ENCODE measurements at places on chromosomes 7 and 10.
A peak's percentile ranks its signal among the peaks of the same experiment; 100 is the strongest.

- no peak for DNase-seq
Observed at GRCh38 chr10:125691160-125691981, 8.4 kb upstream of the TEX36 start.

DNA sequence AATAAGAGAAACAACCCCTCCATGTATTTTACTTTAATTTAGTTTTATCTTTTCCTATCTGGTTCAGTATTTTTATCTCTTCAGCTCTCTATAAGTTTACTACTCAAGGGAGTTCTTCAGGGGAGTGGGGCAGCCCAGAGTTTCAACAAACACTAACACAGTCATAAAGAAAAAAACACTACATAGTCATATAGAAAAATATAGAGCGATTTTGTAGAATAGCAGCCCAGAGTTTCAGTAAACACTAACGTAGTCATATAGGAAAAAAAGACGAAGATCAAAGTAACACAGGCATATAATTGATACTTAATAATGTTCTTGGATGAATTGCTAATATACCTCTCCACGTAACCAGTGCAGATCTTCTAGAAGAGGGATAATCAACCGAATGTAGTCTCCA, 54.7 kb downstream of the PON1 start:
- DNase-seq: no peak

DNA sequence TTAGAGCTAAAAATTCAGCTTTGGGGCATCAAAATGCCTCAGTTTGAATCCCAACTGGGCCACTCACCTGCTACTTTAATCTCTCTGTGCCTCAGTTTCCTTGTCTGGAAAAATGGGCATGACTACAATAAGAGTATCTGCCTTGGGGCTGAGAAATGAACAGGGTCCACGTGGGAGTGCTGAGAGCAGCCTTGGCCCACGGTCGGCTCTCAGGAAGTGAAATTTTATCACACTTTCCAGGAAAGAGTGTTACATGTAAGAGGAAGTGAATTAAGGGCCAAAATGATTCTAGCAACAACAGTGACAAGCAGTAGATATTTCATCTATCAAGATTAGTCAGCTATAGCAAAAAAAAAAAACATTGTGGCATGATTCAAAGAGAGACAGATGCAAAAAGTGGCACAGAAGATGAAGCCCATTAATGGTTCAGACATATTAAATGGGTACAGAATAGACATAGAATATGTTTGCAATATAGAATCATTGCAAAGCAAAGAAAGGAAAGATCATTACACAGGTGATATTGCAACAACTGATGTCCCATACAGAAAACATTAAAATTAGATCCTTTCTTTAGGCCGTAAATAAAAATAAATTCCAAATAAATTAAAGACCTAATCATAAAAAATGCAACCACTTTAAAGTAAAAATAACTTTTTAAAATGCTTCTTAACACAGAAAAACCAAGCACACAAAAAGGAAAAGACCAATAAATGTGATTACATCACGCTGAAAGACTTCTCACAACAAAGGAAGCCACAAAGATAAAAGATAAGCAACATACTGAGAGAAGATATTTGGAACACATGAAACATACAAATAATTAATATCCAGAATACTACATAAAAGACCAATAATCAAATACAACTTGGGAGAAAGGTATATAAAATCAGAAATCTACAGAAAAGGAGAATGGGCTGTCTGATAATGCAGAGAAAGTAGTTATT, 4.3 kb downstream of the TMEM273 start:
- DNase-seq: no peak

DNA sequence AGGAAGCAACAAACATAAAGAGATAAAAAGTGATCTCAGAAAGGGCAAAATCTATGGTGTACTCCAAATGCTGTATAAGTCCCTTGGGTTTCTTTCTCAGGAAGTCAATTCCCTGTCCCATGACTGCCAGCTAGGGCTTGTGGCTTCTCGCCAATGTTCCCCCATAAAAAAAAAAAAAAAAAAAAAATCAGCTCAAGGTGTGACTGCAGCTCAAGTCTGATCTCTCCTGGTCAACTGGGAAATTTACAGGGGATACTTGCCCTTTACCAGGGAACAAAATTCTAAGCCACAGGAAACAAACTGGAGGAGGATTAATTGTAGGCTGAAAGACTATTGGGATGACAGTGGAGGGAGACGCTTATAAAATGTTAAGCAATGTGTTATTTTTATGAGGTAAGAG, 76.0 kb downstream of the PCGF5 start:
- DNase-seq: no peak

DNA sequence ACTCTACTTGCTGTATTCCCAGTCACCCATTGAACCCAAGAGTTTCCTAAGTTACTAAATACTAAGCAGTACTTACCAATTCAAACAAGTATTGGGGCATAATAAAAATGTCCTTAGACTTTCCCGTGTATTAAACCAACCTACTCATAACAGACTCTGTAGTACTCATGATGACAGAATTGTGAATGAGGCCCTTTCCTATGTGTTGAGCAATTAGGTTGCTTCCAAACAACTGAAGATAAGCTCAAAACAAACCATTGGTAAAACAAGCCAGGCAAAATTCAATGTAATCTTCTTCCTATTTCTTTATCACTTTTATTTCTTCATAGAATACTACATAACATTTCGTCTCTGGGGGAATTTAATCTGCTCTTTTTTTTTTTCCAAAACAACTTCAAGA, 106.5 kb upstream of the ANK3 start:
- DNase-seq: no peak

DNA sequence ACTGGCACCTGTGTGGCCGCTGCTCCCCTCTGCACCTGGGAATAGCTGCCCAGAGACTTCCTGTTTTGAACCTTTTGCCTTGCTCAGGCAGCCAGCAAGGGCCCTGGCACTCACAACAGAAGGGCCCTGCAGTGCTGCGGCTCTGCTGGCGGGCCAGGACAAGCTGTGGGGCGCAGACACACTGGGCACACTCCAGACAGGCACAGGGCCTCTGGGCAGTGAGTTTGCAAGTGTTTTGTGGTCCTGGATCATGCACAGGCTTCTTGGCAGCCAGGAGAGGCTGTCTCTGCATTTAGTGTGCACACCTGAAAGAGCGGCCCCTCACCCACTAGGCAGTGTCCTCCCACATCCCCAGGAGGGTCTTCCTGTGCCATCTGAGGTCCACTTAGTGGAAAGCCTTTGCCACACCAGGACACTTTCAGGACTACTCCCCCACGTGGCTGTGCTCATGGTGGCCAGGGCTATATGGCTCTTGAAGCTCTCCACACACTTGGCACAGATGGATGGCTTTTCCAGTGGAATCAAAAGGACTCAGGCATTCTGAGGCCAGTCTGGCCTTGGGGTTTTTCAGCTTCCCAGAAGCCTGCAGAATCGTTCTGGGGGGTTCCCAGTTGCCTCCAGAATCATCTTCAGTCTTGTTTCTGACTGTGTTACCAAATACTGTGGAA, 5.0 kb upstream of the ATP6V0E2 start:
- DNase-seq: no peak

DNA sequence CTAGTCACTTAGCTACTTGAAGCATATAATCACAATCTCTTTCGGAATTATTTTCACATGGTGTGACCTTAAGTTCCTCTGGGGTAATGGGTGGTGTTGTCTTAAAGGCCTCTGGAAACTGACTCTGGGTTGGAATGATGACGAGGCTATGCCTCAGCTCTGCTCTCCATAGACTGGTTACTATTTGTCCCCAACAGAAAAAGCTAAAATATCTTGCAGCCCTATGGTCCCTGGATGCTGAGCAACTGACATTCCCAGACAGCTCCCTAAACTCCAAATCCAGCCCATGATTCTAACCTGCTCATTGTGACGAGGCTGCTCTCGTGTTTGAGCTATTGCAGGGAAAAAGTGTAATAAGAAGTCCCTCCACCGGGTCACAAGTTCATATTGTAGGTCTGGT, 51.6 kb downstream of the HBP1 start:
- DNase-seq: no peak

GRCh38 chr10:64880546-64880945, 1359.3 kb downstream of the REEP3 start:
- DNase-seq: no peak

GRCh38 chr10:70761727-70762350, 23.3 kb downstream of the TBATA start:
- no peak for DNase-seq

DNA sequence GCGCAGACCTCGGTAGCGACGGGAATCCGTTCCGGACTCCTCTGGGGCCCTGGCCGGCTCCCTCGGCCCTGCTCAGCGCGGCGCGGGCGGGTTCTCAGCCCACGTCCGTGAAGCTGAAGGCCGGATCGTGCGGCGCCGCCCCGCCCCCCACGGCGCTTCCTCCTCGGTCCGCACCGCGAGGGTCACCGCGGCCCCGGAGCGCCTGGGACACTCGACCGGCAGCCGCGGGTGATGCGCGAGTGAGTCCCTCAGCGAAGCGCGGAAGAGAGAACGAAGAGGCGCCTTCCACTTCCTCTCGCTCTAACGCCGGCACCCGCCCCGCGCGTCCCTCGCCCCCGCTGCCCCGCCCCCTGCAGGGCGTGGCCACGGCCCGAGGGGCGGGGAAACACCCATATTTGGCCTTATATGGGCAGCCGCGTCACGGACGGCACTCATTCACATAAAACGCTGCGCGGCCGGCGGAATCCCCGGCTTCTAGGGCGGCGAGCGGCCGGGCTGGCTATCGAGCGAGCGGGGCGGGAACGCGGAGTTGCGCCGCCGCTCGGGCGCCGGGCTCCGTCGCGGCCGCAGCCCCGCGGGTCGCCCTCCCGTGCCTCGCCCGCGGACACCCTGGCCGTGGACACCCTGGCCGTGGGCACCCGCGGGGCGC, at the start of gene DUSP5:
DUSP5 (plus strand) TSS at position 470 of the 649 bp plus-strand sequence. CDS start 215 bp downstream, outside the sequence.
- DNase-seq: peak; percentile 97

DNA sequence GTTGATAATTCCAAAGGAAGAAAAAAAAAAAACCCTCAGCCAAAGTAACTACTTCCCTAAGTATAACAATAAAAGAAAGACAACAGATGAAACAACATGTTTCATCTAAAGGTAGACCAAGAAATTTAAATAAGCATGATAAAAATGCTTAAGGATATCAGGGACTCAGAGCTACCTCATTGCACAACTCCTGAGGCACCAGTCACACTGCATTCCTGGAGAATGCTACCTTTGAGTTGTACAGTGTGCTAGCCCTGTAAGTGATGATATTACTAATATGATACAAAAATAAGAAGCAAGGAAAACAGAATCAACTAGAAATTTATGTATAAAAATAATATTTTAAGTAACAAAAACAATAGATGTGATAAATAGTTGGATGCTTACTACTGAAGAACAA, 29.5 kb upstream of the C7orf33 start:
- DNase-seq: no peak

GRCh38 chr7:16803881-16804673, 722 bp downstream of the AGR2 start:
- DNase-seq: no peak

GRCh38 chr10:34017281-34017680, 682.8 kb upstream of the NRP1 start:
- DNase-seq: no peak

- no peak for DNase-seq
Observed at GRCh38 chr7:75536940-75537538, 44.9 kb downstream of the SPDYE5 start.

GRCh38 chr7:36642414-36642813, 81.9 kb downstream of the AOAH start:
- DNase-seq: no peak

- no peak for DNase-seq
Observed at GRCh38 chr7:139439375-139439774, 44.1 kb downstream of the KLRG2 start.

GRCh38 chr10:24457661-24458318, 248.9 kb downstream of the KIAA1217 start:
- DNase-seq: no peak

GRCh38 chr7:115775981-115776380, 254.6 kb downstream of the TFEC start:
- DNase-seq: no peak

DNA sequence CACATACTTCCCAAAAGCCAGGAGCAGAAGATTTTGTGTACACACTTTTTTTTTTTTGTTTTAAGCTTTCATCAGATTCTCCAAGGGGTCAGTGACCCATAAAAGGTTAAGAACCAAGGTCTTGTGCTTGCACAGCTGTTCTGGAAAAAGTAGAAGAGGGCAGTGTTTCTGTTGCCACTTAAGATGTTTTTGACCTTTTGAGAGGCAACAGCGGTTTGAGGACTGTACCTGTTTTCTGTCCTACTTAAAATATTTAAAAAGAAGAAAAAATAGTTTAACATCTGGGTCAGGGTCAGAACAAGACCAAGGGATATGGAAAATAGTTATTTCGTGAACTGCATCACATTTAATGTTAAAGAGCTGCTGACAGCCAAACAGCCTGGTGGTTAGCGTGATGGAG, 32.9 kb downstream of the AUTS2 start:
- no peak for DNase-seq

DNA sequence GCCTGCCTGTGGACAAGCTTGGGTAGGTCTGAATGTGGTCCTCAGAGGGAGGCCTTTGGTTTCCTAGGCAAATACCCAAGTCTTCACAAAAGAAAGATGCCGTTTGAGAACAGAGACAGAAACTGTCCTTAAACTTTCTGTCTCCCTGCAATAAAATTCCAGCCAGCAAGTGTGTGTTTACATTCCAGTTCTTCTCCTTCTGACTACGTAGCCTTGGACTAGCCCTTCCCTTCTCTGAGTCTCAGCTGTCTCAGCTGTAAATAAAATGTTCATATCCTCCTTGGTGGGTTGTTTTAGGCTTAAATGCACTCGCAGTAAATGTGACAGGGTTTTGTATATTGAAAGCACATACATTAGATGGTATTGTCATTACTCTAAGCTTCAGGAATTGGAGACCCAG, 561.2 kb upstream of the MKI67 start:
- DNase-seq: no peak

DNA sequence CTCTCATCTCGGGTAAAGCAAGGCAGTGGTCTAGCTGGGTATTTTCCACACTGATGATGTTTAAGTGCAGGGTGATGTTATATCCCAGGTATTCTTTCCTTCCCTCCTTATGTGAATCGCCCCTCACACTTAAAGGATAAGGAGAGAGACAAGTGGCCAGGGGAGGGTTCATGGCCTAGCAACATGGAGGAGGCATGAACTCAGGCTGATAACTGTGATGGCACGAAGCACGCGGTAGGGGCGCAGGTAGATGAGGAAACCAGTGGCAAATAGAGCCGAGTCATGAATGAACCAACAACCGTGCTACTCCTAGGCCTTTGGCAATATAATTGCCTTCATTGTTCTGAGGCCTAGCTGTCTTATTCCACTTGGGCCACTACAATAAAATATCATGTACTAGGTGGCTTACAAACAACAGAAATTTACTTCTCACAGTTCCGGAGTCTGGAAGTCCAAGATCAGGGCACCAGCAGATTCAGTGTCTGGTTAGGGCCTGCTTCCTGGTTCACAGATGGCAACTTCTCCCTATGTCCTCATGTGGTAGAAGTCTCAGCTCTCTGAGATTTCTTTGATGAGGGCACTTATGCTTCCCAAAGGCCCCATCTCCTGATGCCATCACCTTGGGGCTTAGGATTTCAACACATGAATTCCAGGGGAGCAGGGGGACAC, 56.0 kb upstream of the PIK3CG start:
- no peak for DNase-seq

Data from effector memory CD8-positive, alpha-beta T cell (primary cell).